Stimulated activated CD4-positive, alpha-beta T cell treated with anti-CD3 and anti-CD28 coated beads, Interleukin-15, amount 100 ng/mL, for 1 hour (primary cell): ENCODE measurements at places on chromosomes 5 and 9.

GRCh38 chr9:101463397-101463796, 27.8 kb upstream of the ALDOB start:
- no peak for DNase-seq

GRCh38 chr5:66805514-66806430, 209.6 kb downstream of the MAST4 start:
- DNase-seq: no peak

DNA sequence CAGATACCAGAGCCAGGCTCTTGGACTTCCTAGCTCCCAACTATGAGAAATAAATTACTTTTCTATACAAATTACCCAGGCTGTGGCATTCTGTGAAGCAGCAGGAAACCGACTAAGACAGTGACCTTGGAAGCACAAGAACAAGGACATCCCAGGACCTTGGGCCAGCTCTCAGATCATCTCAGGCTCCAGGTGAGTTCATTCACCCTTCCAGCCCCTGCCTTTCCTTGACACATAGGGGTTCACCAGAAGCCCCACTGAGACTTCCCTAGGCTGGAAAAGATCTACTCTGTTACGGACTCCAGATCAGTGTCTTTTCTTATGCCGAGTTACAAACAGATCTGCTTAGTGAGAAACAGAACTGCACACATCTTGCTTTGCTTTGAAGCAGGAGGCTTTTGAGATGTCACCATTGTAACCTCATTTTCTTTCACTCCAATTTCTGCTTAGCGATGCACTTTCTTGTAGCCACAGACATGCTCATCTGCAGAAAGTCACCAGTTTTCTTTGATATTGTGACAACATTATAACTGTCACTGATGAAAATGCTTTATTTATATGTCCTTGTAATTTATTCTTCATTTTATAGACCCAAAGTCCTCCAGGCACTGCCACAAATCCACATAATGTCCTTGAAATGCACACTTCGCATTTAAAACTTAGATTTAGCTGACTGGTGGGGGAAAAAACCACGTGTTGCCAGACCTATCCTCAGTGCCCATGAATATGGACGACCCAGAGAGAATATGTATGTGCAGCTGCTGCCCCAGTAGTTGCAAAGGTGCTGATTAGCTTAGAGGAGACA, 8.1 kb downstream of the CD180 start:
- no peak for DNase-seq

DNA sequence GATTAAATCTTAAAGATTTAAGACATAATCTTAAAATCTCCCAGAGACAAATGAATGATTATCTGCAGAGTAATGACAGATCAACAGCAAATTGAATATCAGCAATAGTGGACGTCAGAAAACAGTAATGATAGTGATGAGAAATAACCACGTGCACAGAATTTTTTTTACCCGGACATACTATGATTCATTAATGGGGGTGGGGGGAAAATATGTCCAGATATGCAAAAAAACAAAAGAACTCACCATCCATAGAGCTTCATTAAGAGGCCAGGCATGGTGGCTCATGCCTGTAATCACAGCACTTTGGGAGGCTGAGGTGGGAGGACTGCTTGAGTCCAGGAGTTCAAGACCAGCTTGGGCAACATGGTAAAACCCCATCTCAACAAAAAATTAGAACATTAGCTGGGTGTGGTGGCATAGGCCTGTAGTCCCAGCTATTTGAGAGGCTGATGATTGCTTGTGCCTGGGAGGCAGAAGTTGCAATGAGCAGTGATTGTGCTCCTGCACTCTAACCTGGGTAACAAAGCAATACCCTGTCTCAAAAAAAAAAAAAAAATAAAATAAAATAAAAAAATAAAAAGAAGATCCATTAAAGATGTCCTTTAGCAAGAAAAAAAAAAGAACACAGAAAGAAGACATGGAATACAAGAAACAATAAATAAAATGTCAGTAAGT, 30.9 kb upstream of the SHOC1 start:
- no peak for DNase-seq

DNA sequence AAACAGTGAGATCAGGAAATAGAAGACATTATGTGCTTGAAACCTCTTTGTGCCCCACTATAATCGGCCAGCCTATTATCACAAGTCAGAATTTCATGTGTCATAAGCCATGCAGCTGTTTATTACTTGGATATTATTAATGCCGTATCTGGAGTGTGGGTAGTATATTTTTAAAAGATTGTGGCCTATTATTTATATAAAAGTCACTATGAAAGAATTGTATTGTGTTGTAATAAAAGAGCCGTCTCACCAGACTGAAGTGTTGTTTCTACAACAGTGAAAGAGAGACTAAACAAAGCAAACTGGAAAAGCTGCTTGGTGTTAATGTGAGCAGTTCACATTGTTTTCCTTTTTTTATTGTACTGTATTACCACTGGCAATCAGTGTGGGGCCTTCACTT, 449.1 kb downstream of the PSAT1 start:
- no peak for DNase-seq

GRCh38 chr5:180135128-180135955, 63.8 kb upstream of the RNF130 start:
- DNase-seq: no peak

GRCh38 chr5:57111993-57112392, 61.9 kb upstream of the GPBP1 start:
- DNase-seq: no peak

DNA sequence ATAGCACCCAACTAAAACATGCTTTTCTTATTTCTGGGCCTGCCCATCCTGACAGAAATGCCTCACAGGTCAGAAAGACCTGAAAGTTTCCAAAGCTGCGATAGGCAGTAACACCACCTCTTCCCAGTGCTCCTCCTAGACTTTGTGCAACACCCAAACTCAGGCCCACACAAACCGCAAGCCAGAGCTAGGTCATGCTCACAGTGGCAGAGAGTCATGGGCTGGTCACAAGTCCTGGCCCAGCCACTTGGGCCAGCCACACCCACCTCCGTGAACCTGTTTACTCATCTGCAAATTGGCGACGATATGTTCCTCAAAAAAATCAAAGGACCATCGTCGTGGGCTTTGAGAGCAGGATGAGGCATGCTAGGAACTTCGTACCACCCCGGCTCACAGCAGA, 44.0 kb upstream of the SLC25A51 start:
- no peak for DNase-seq

GRCh38 chr5:33964132-33964700, 20.3 kb downstream of the SLC45A2 start:
- no peak for DNase-seq

- no peak for DNase-seq
Measured at GRCh38 chr5:74173241-74173640, 467.3 kb downstream of the ENC1 start.

DNA sequence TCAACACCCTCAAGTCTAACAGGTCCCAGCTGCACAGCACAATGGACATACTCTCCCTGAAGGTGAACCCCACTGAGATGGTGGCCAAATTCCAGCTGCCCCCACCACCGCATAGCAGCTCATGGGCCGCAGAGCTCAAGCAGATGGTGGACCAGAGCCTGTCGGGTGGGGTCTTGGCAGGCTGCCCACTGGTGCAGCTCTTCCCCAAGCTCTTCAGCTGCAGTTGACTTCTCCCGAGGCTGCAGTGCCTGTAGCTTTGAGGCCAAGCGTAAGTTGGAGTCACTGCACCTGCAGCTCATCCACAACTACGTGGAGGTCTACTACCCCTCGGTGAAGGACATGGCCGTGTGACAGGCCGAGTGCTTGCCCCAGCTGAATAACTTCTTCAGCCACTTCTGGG, 56.6 kb upstream of the SPTLC1 start:
- no peak for DNase-seq

DNA sequence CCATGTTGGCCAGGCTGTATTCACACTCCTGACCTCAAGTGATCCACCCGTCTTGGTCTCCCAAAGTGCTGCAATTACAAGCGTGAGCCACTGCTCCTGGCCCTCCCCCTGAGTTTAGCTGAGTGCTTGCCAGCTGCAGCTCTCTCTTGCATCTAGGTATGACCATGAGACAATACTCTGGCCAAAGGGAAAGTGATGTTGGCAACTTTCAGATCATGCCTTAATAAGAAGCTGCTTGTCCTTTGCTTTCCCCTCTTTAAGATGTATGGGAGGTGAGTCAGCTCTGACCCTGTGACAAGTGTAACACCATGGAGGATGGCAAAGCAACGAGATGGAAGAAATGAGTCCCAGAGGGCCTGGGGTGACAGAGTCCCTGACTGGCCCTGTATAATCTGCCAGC, 18.7 kb upstream of the DCAF12 start:
- DNase-seq: no peak

DNA sequence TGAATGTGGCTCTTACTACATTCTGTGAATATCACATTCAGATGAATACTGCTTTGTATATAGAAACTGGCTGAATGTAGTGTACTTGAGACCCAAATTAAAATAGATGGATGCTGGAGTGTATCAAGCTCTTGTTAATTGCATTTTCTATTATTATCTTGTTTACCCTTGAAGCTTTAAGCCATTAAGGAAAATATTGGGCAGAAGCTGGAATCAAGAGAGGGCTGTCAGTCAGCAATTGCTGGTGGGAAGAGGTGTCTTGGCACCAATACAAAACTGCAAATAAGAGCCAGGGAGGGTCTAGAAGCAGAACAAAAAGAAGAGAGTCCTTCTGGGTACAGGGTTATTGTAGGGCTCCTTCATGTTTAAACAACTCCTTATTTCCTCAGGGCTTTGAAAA, 38.8 kb downstream of the MUSK start:
- no peak for DNase-seq

- no peak for DNase-seq
Measured at GRCh38 chr5:26737348-26738265, 300.8 kb downstream of the CDH9 start.

DNA sequence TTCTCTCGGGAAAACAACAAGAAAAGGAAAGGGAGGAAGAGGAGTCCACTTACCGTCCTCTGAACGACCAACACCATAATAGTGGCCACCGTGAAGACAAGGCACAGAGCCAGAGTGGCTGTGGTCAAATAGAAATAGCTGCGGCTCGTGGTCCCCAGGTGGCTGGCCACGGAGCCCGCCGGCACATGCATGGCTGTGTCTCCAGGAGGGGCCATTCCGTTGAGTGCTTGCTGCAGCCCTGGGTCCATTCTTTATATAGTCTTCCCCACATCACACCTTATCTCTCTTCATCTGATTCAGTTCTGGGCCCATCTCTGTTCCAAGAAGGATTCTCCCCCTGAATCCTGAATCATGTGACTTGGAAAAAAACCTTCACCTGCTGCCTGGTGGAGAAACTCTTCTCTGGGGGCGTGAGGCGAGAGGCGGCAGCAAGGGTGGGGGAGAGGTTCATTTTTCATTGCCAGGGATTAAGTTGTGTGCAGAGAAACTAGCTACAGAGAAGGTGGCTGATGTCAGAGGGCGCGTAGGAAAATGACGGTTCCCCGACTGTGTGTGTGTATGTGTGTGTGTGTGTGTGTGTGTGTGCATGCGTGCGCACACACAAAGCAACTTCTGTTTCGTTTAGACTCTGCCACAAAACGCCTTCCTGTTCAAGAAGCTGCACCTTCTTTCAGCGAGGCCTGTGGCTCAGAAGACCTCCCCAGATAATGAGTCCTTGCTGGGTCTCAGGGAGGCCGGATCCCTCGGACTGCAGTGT, at the start of gene TNFSF8:
TSS of gene TNFSF8 (minus strand) at position 536 of the 757 bp plus-strand sequence. CDS start at position 248, 288 bp downstream.
- DNase-seq: peak; percentile 47

GRCh38 chr5:63697811-63698210, 264.4 kb downstream of the HTR1A start:
- DNase-seq: no peak

- no peak for DNase-seq
Measured at GRCh38 chr9:102922526-102922925, 72.6 kb upstream of the CYLC2 start.

DNA sequence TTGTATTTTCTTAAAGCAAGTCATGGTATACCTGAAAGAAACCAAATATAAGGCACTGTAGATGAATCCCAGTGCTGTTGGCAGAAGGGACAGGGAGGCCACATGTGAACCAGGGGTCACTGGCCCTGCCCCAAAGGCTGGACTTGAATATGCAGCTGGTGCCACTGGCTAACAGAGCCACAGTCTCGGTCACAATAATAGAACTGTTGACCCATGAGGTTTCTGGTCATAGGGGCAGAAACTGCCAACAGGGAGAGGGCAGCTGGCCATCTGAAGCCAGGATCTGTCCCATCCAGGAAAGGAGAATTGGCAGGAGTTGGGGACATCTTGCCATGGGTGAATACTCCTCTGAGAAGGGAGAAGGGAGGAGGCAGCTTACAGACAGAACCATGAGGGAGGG, 31.9 kb downstream of the PALM2AKAP2 start:
- DNase-seq: no peak

DNA sequence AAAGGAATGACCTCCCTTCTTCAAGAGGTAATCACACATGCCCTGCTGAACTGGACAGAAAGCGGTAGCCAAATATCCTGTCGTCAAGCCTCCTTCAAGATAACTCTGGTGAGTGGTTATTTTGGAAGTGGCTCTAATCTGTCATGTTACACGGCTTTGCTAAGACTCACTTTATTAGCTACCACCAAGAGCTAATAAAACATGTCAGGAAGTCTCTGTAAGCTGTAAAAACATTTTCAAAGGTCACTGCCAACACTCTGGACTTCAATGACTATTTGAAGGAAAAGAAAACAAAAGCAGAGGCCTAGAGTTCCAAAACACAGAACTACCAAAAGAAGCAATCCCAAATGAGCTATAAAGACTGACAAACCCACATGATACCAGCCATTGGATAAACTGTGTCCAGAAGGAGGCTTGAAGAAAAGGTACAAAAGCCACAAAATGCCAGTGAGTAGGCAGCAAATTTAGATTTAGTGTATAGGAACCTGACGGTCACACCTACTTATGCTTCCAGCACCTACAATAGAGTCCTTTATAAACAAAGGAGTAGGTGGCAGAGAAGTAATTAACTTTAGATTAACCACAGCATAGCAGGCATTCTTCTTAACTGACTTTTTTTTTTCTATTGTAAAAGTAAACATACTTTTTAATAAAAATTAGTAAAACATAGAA, 97.3 kb upstream of the EQTN start:
- no peak for DNase-seq

- no peak for DNase-seq
Measured at GRCh38 chr5:169272731-169273427, 28.1 kb downstream of the SLIT3 start.

DNA sequence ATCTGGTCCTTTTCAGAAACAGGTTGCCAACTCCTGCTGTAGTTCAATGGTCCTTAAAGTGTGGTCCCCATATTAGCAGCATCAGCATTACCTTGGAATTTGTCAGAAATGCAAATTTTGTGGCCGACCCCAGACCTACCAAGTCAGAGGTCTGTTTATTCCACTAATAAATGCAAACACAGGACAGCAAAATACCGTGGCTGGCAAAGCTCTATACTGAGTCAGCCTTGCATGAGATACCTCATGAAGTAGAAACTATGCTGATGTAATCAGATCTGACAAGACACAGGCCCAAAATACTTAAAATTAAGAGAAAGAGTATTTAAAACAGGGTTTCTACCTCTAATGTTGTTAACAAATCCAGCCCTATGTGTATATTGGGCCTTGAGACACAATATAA, 3.0 kb downstream of the GOLM1 start:
- DNase-seq: no peak
